ENCODE measurements at places on chromosomes 11 and 22. TPM values are rescaled to one million over a fixed set of nuclear protein-coding genes. Genes with fewer than 3 reads are reported as not detected.

GRCh38 chr11:125569915-125570621 lies 791 bp downstream of the EI24 start:
- peak; percentile 10 for DNase-seq

DNA sequence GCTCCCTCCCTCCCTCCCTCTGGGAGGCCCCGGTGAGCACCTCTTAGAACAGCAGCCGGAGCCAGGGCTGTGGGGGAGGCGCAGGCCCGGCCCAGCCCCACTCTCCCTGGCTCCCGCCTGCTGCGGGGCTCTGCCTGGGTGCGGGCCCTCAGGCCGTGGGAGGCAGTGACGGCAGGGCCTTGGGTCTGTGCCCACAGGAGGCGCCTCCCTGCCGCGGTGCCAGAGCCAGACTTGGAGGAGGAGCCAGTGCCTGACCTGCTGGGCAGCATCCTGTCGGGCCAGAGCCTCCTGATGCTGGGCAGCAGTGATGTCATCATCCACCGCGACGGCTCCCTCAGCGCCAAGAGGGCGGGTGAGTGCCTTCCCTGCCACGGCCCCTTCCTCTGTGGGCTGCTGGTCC lies 9.5 kb downstream of the IRF7 start:
- DNase-seq: peak; percentile 92

DNA sequence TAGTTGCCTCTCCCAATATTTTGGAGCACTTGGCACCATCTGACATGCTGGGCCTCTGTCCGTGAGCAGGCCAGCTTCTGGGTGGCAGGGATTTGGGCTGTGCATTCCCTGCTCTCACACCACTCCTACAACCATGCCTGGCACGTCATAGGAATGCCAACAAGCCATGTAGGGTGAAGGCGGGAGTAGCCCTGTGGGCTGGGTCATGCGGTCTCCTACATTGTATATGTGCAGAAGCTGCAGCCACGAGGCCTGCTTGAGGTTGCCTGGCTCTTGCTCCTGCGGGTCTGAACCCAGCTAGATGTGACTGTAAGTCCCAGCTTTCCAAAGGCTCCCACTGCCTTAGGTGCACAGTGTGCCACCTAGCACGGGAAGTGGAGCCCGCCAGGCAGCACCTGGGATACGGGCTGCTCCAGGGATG lies 14.5 kb downstream of the MYEOV start:
- no peak for DNase-seq

DNA sequence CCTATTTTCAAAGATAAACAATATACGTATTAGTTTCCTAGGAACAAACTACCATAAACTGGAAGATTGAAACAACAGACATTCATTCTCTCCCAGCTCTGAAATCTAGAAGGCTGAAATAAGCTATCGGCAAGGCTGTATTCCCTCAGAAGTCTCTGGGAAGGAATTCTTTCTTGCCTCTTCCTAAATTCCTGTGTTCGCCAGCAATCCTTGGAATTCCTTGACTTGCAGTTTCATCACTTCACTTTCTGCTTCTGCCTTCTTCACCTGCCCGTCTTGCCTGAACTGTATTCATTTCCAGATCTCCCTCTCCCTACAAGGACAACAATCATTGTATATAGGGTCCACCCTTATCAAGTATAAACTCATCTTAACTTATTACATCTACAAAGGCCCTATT lies 17.7 kb upstream of the PRDM10 start:
- DNase-seq: no peak

DNA sequence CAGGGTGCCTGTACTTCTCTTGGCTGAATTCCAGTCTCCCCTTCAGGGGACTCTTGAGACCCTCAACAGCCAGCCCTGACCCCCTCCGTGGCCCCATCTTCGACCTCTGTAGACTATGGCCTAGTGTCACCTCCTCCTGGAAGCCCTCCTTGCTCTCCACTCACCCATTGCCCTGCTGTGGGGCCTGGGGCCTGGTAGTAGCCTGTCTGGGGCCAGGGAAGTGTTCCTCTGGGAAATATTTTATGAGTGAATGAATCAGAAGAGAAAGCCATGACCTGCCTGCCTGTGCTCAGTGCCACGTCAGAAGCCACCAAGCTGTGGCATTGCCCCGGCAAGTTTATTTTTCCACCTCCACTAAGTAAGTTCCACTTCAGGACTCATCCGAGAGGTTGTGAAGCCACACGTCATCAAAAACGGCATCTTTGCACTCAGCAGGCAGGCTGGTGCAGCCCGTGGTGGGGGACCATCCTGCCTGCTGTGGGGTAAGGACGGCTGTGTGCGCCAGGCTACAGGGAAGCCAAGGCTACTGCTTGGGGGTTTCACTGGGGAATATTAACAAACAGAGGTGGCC lies 59.6 kb upstream of the PPARA start:
- DNase-seq: no peak

DNA sequence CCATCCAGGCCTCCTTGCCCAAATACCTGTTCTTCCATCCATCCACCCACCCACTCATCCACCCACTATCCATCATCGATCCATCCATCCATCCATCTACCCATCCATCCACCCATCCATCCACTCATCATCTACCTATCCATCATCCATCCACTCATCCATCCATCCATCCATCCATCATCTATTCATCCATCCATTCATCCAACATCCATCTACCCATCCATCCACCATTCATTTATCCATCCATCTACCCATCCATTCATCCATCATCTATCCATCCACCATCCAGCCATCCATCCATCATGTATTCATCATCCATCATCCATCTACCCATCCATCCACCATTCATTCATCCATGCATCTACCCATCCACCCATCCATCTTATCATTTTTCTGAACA lies 413.2 kb downstream of the CTTN start:
- DNase-seq: no peak

DNA sequence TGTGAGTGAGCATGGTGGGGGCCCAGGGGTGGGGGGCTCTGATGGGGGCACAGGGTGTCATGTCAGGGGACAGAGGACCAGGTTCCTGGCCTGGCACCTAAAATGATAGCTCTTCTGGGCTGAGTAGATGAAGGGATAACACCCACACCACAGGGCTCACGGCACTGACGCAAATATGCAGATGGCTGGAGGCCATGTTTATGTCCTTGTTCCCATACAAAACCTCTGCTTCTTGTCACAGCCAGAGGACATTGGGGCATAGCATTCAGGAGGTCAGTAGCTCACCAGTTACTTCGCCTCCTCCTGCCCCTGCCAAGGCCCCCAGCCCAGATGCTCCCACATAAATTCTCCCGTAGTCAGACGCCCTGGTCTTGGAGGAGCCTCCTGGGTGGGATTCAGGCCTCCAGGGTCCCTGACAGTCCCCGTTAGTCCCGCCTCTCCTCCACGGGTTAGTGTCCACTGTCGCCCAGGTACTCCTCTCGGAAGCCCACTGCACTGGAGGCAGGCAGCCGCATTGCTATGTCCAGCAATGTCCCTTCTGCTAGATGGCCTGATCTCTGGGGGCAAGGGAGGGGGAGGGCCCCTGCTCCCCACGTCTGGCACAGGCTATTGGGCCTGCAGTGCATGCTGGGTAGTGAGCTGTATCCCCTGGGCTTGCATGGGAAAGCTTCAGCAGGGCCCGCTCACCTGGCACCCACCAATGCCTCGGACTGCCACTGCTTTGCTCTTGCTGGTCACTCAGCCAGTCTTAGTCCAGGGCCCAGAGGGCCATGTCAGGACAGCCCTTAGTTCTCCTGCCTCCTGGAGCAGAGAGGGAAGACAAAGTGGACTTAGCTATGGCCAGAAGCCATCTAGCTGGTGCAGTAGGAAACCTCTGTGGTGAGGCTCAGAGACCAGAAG lies 75.6 kb upstream of the MYOD1 start:
- peak; percentile 24 for DNase-seq

DNA sequence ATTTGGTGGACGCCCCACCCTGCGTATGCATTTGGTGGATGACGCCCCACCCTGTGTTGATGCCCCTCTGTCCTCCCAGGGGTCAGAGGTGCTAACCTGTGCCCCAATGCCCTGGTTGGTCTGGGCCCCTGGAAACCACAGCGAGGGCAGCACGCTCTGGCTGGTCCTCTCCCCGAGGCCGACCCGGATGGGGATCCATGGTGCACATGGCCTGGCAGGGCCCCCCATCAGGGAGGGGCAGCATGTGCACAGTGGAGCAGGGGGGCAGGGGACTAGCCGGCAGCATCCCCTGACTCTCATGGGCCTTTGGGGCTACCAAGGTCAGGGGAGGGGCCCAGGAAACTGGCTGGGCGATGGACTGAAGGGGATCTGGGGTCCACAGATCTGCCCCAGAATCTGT lies 7.6 kb upstream of the MUC5AC start:
- DNase-seq: peak; percentile 11

The CRYBB2 gene
- polyA plus RNA-seq: 0.69 TPM

The IL17REL gene
- polyA plus RNA-seq: not detected

The PGR gene
- not detected for polyA plus RNA-seq

The FLRT1 gene
- 0.03 TPM for polyA plus RNA-seq

All from SK-N-SH (cell line).